NCI-H1694 (cell line): ENCODE measurements at places on chromosomes 16 and 17.

DNA sequence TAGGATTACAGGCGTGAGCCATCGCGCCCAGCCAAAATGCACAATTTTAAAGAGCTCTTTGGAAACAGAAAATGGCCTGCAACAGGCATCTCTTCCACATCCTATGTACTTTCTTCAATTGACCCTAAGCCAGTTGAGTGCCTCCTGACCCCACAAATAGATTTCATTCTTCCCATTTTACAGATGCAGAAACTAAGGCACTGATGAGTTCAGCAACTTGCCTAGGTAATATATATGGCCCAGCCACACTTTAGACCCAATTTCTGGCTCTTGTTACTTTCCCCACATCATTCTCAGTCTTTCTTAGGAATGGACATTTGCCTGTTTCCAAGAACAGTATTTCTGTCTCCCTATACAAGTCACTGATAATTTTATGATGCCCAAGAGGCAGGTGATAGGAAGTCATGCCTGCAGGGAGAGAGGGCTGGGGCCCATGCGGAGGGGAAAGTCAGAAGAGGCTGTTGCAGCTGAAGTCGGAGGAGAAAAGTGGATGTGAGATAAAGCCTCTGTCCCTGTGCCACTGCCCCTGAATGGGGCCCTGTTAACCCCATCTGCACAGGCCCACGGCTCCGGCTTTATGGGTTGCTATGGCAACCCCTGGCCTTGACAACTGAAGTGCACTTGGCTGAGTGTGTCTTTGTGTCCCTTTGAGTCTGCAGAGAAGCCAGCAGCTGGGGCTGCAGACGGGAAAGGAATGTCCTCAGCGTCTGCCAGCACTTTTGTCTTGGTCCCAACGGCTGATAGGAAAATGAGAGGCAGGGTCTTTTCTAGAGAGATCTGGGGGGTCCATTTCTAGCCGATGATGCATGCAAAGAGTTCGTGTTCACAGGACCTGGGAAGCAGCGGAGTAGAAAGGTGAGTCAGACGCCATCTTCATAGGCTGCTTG, 45.9 kb downstream of the ABAT start:
- DNase-seq: no peak

DNA sequence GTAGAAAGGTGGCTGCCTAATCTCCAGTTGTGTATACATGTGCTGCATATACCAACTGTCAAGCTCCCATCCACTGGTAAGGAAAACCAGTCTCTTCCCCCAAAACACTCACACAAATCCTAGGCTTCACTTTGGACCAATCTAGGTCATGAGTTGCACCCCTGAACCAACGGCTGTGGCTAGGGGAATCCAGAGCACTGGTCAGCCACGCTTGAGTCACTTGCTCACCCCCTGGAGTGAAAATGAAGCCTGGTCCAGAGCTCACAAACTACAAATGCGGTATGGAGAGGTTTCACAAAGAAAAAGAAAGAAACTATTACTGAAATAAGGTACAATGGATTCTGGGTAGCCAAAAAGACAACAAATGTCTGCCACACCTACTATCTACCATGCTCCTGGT, 66.1 kb upstream of the NLK start:
- DNase-seq: no peak

- DNase-seq: no peak
These were observed 77.2 kb downstream of the CNGB1 start for GRCh38 chr16:57893559-57894389.

- no peak for DNase-seq
These were observed 74.3 kb downstream of the MMD start for GRCh38 chr17:55347341-55347740.

GRCh38 chr16:10806698-10807097, 11.9 kb downstream of the TVP23A start:
- DNase-seq: no peak

GRCh38 chr17:68542698-68543463, 30.7 kb downstream of the PRKAR1A start:
- DNase-seq: no peak

- DNase-seq: no peak
These were observed at the start of gene KRTAP3-3 for GRCh38 chr17:40993839-40994238. KRTAP3-3 (minus strand) TSS chr17:40994164; CDS start chr17:40994097, 67 bp downstream.

DNA sequence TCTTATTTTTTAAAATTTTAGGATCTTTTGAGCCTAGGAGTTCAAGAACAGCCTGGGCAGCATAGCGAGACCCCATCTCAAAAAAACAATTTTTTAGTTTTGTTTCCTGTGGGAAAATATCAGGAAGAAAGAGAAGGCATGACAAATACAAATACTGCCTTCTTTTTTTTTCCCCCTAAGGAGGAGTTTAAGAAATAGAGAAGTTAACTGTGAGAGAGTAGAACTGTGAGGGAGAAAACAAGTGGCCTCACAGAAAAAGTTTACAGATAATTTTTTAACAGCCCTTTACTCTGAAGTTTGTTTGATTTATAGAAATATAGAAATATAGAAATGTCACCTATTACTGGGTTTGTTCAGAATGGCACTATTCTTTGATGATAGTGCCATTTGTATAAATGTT, 21.1 kb downstream of the TTYH2 start:
- DNase-seq: no peak

GRCh38 chr17:77326076-77326591, 185.4 kb downstream of the SEC14L1 start:
- no peak for DNase-seq

GRCh38 chr17:1126801-1127550, 52.8 kb downstream of the ABR start:
- DNase-seq: no peak

- no peak for DNase-seq
These were observed 1.4 kb upstream of the DHX8 start for GRCh38 chr17:43482103-43483012.

DNA sequence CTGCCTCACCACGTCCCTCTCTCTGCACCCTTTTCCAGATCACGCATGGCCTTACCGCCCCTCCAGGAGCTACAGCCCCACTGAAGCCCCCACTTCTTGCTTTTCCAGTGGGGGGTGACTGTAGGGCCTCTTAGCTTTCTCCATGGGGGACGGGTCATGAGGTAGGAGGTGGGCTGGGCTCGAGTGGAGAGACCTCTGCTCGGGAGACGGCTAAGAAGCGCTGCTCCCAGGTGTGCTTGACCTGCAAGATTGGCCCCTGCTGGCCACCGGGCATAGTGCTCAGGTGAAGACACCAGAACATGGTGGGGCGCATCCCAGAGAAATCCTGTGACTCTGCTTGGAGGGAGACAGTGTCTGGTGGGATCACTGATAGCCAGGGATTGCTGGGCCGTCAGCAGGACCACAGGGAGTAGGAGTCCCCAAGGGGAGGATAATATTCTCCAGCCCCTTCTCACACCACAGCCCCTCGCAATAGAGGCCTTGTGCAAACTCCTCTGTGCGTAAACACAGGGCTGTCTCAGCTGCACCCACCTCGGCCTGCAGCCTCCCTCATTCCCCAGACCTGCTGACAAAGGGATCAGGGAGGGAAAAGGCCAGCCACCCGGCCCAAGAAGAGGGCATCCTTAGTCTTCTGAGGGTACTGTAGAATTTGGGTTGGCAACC, 8.9 kb upstream of the GALK1 start:
- DNase-seq: no peak

- DNase-seq: peak; percentile 89
These were observed 854.1 kb downstream of the KCNJ2 start for GRCh38 chr17:71023249-71024030.

GRCh38 chr16:79869304-79870015, 268.9 kb upstream of the MAF start:
- no peak for DNase-seq

DNA sequence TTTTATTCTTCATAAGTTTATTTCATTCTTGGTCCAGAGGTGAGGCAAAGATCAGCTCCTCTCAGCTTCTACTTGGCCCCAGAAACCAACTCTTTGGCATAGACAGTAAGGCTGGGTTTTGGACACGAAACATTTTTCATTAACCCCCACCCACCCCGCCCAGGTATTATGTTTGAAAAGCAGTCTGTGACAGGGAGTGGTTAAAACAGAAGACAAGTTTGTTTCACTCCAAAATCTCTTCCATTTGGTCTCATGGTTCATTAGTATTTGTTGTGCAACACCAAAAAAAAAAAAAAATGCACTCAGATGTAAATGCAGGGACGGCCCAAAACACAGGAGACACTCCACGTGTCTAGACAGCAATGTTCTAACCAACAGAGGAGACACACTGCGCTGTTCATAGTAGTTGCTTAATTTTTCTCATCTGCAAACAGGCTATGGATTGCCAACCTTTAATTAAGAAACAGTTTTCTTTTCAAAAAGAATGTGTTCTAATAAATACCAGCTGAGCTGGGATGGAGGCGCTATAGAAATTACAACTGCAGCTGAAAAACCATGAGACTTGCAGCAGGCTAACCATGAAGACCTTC, 39.8 kb upstream of the MMP2 start:
- no peak for DNase-seq

GRCh38 chr16:51359141-51359955, 208.3 kb upstream of the SALL1 start:
- no peak for DNase-seq
